ENCODE measurements at places on chromosomes 12 and 14. TPM values are rescaled to one million over a fixed set of nuclear protein-coding genes. Genes with fewer than 3 reads are reported as not detected.
A peak's percentile ranks its signal among the peaks of the same experiment; 100 is the strongest.

FGF23 gene
- total RNA-seq: not detected

SPPL3 gene
- total RNA-seq: 24.4 TPM

TAS2R13 gene
- 0.46 TPM for total RNA-seq

PTHLH gene
- 1.1 TPM for total RNA-seq

GPR68 gene
- total RNA-seq: 2.6 TPM

RIMBP2 gene
- total RNA-seq: not detected

MANSC1 gene
- total RNA-seq: 12.2 TPM

RNF34 gene
- 24.0 TPM for total RNA-seq

NEUROD4 gene
- not detected for total RNA-seq

KLRC4 gene
- not detected for total RNA-seq

GRCh38 chr14:101178184-101179072 is 274.9 kb upstream of the RTL1 start:
- H3K27me3 ChIP-seq: no peaks in the 10 kb centered on the region
- no peak overlapping the region for H3K4me3 ChIP-seq

DNA sequence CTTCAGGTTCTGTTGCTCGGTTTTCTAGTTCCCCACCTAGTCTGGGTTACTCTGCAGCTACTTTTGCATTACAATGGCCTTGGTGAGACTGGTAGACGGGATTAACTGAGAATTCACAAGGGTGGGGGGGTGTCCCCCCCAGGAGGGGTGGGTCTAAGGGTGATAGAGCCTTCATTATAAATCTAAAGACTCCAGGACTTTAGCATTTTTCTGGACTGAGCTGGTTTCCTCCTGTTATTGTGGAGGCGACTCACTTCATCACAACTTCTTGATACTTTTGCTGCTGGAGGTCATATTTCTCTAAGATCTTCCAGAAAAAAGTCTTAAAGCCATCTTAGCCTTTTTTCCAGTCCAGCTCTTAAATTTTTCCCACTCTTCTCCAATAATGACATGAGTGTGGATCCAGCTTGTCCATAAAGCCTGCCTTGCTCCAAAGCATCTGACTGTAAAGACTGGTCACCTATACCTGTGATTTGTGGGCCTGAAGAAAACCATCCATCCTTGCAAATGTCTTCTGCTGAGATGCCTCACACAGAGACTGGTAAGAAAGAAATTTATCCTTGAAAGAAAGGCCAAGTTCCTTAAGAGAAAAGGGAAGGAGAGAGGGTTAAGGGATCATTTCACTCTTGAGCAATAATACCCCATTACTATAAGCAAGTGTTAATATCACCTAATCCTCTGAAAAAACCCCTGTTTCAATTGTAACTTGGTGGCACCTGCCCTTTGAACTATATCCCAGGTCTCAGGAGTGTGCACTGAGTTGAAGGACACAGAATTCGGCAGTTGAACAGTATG is 19.7 kb upstream of the SLC2A14 start:
- no peaks in the 10 kb centered on the region for H3K4me1 ChIP-seq
- no peaks in the 10 kb centered on the region for H3K27me3 ChIP-seq
- H3K4me3 ChIP-seq: no peak overlapping the region
- no peak for DNase-seq
- no peaks in the 10 kb centered on the region for H3K36me3 ChIP-seq
- H3K27ac ChIP-seq: no peak overlapping the region

GRCh38 chr12:6950401-6950801 is 755 bp upstream of the PTPN6 start:
- no peak for DNase-seq
- H3K4me3 ChIP-seq: no peak overlapping the region
- no peak overlapping the region for H3K27ac ChIP-seq
- H3K36me3 ChIP-seq: peaks cover 15% of the 10 kb centered on the region

DNA sequence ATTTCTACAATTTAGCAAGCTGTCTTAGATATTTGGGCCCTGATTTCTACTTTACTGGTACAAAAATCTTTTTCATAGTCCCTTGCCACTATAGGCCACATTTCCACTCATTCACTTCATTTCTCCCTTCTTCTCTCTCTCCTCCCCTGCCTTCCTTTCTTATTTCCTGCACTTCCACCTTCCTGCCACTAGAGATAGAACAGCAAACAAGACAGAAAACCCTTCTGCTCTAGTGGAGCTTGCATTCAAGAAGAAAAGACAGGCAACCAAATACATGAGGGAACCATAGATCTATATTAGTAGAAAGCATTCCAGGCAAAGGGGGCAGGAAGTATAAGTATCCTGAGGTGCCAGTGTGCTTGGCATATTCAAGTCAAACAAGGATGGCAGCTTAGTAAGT is 623.5 kb downstream of the FLRT2 start:
- H3K27me3 ChIP-seq: no peaks in the 10 kb centered on the region
- H3K27ac ChIP-seq: no peak overlapping the region
- H3K36me3 ChIP-seq: no peaks in the 10 kb centered on the region
- H3K4me1 ChIP-seq: no peaks in the 10 kb centered on the region
- no peak overlapping the region for H3K4me3 ChIP-seq

- no peaks in the 10 kb centered on the region for H3K4me1 ChIP-seq
- no peak overlapping the region for H3K4me3 ChIP-seq
- H3K27ac ChIP-seq: no peak overlapping the region
- DNase-seq: peak; percentile 3
- H3K27me3 ChIP-seq: no peaks in the 10 kb centered on the region
- no peaks in the 10 kb centered on the region for H3K36me3 ChIP-seq
Observed at GRCh38 chr12:31019976-31020375, 53.7 kb upstream of the DDX11 start.

DNA sequence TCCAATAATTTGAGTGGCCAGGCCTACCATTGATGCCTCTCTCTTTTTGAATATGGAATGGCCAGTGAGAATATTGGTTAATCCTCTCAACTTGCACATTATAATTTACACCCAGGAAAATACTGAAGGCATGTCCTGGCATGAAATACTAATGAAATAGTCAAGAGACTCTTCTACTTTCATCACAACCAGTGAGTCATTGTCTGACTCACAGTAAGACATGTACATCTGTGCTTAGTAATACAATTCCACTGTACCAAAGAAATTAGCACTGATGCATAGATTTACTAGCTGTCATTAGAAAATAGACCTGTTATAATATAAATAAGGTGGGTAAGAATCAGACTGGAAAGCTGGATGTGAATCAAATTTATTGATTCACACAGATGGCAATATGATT is 31.6 kb downstream of the KCNC2 start:
- H3K4me1 ChIP-seq: no peaks in the 10 kb centered on the region
- no peak overlapping the region for H3K27ac ChIP-seq
- no peaks in the 10 kb centered on the region for H3K36me3 ChIP-seq
- no peak overlapping the region for H3K4me3 ChIP-seq
- no peaks in the 10 kb centered on the region for H3K27me3 ChIP-seq

GRCh38 chr14:68741839-68742470 is 50.9 kb downstream of the ZFP36L1 start:
- no peak for DNase-seq
- no peak overlapping the region for H3K27ac ChIP-seq
- H3K36me3 ChIP-seq: no peaks in the 10 kb centered on the region

GRCh38 chr14:52060080-52060479 is 8.8 kb downstream of the NID2 start:
- peak overlapping the region; percentile 23 for H3K27ac ChIP-seq
- no peaks in the 10 kb centered on the region for H3K27me3 ChIP-seq
- H3K36me3 ChIP-seq: peaks cover 11% of the 10 kb centered on the region
- peaks cover 73% of the 10 kb centered on the region for H3K4me1 ChIP-seq

- no peaks in the 10 kb centered on the region for H3K4me1 ChIP-seq
- H3K4me3 ChIP-seq: no peak overlapping the region
- no peaks in the 10 kb centered on the region for H3K36me3 ChIP-seq
- no peak for DNase-seq
Observed at GRCh38 chr12:86283620-86284019, 27.4 kb upstream of the MGAT4C start.

DNA sequence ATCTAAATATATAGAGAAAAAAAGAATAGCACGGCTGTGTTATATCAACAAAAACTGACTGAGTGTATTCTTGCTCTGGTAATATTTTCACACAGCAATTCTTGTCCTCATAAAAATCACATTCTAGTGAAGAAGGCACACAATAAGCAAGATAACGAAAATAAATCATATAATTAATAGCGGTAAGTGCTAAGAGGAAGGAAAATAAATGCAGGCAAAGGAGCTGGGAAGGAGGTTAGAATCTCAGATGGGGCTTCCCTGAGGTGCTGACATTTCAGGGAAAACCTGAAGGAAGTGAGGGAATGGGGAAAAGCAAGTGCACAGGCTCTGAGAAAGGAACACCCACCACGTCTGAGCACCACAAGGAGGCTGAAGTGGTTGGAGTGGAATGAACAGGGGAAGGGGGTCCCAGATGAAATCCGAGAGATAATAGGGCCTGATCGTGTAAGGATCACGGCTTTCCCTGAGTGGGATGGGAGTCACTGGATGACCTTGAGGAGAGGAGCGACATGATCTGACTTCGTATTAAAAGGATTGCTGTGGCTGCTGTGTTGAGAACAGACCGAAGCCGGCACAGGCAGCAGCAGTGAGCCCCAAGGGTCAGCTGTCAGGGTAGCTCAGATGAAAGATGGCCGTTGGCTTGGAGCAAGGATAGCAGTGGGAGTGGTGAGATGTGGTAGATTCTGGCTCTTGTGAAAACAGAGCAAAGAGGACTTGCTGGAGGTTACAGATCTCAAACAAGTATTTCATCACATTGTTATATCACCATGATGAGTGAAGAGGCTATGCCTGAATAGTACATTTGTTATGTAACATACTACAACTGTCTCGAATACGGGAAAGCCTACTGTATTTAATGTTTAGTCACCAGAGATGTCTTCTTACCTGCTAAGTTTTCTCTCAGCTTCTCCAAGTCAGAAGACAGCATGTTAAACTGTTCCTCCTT is 67.1 kb upstream of the VPS33A start:
- H3K27me3 ChIP-seq: no peaks in the 10 kb centered on the region
- no peaks in the 10 kb centered on the region for H3K4me1 ChIP-seq
- no peak overlapping the region for H3K27ac ChIP-seq
- H3K4me3 ChIP-seq: no peak overlapping the region
- no peak for DNase-seq

- H3K36me3 ChIP-seq: no peaks in the 10 kb centered on the region
- no peak overlapping the region for H3K4me3 ChIP-seq
- H3K27ac ChIP-seq: no peak overlapping the region
- no peaks in the 10 kb centered on the region for H3K27me3 ChIP-seq
- DNase-seq: no peak
- H3K4me1 ChIP-seq: no peaks in the 10 kb centered on the region
Observed at GRCh38 chr14:21965042-21965441, 291.4 kb upstream of the OR4E1 start.

DNA sequence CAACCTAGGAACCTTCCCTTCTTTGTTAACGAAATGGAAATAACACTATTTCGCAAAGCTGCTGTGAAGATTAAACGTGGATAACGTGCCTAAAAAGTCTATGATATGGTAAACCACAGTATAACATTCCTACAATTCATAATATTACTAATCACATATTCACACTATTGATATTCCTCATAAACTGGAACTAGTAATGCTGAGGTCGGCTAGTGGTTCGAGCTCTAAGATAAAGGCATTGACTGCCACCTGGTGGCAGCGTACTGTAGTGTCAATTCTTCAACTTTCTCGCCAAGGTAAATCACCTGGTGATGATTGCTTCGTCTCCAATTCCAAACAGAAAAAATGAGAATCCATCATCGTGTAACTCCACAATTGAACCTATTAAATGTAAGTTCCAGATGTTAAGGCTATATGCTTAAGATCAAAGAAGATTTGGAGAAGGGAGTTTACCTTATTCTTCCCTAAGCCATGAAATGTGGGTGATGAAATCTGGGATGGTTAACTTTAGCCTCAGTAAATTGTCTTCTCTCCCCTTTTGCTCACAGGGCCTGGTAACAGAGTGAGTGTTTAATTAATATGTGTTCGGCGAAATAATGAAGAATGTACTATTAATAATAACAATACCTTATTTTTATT is 197.5 kb upstream of the TMEM132C start:
- no peak overlapping the region for H3K4me3 ChIP-seq
- H3K27ac ChIP-seq: no peak overlapping the region
- no peaks in the 10 kb centered on the region for H3K36me3 ChIP-seq
- H3K27me3 ChIP-seq: no peaks in the 10 kb centered on the region
- DNase-seq: no peak

DNA sequence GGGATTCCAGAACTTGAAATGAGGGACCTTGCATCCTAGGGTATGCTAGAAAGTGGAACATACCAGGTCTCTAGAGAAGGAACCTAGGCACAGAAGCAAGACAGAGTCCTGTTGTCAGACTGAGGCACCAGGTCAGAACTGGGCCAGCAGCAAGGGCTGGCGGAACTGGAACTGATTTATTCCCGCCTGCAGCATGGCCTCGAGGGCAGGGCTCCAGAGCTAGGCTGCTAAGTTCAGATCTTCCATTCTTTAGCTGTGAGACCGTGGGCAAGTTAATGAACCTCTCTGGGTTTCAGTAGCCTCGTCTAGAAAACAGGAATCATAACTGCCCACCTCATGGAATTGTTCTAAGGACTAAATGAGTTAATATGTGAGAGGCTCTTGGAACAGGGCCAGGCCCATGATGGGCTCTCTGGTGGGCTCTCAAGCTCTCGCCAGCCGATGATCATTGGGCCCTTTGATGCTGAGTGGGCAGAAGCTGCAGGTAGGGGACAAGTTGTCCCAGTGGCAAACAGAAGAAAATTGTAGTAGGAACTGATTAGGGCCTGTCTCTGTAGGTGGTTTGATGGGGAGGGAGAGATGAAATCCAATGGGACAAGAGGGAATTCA is 199.8 kb downstream of the ZFP36L1 start:
- no peak for DNase-seq
- no peaks in the 10 kb centered on the region for H3K36me3 ChIP-seq
- no peak overlapping the region for H3K27ac ChIP-seq

DNA sequence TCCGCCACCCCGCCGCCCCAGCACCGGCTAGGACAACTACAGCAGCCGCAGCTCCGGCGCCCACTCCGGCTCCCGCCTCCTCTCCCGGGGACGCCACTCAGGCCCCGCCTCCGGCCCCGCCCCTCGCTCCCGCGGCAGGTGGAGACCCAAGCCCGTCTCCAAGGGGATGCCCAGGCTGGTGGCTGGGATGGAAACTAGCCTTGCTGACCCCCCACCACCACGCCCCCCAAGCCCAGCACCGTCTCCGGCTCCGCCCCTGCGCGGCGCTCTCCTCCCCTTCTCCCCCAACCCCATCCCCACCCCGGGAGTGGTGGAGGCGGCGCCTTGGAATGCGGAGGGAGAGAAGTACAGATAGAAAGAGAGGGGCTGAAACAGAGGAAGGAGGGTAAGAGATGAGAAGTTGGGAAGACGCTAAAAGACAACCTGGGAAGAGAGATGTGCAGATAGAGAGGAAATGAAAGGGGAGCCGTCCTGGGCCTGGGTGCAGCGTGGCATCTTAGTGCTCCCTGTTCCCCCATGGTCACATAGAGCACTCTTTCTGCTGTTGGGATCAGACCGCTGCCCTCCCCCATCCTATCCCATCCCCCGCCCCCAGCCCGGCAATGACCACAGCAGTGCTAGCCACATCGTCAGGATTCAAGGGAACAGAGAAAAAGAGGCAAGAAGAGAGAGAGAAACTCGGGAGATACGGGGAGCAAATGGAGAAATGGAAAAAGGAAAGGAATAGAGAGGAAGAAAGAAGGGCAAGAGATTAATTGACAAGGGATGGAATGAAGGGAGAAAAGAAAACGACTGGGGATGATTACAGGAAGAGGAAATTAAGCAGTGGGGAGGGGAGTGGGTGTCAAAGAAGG is at the start of gene ITGA7:
ITGA7 (minus strand) TSS at position 64 of the 854 bp plus-strand sequence. CDS start 222 bp downstream, outside the sequence.
- H3K27me3 ChIP-seq: no peaks in the 10 kb centered on the region
- H3K36me3 ChIP-seq: no peaks in the 10 kb centered on the region
- peak within 1 kb of the TSS; percentile 87 for H3K4me3 ChIP-seq
- peak within 1 kb of the TSS; percentile 92 for H3K27ac ChIP-seq
